ENCODE measurements at places on chromosomes 4 and X.

- H3K4me1 ChIP-seq, result no peaks in the 10 kb centered on the region
- no peaks in the 10 kb centered on the region for H3K27me3 ChIP-seq
- H3K36me3 ChIP-seq, result no peaks in the 10 kb centered on the region
- H3K4me3 ChIP-seq, result no peak overlapping the region
- H3K27ac ChIP-seq, result no peak overlapping the region
- no peak for DNase-seq
Measured at GRCh38 chrX:34880656-34881055, 61.9 kb upstream of the FAM47B start.

- H3K27ac ChIP-seq, result no peak overlapping the region
- no peak overlapping the region for H3K4me3 ChIP-seq
- no peak for DNase-seq
- H3K4me1 ChIP-seq, result peaks cover 9% of the 10 kb centered on the region
Measured at GRCh38 chr4:88527787-88528186, 4.2 kb upstream of the PYURF start.

- no peaks in the 10 kb centered on the region for H3K27me3 ChIP-seq
- H3K4me3 ChIP-seq, result no peak overlapping the region
- H3K36me3 ChIP-seq, result no peaks in the 10 kb centered on the region
- no peak for DNase-seq
- no peak overlapping the region for H3K27ac ChIP-seq
Measured at GRCh38 chrX:55006827-55007621, 6.9 kb downstream of the APEX2 start.

- H3K4me1 ChIP-seq, result no peaks in the 10 kb centered on the region
- no peaks in the 10 kb centered on the region for H3K27me3 ChIP-seq
- DNase-seq, result no peak
- no peak overlapping the region for H3K27ac ChIP-seq
- H3K36me3 ChIP-seq, result no peaks in the 10 kb centered on the region
- no peak overlapping the region for H3K4me3 ChIP-seq
Measured at GRCh38 chr4:149738156-149738555, 77.5 kb downstream of the IQCM start.

GRCh38 chrX:68865300-68865699 lies 36.5 kb downstream of the EFNB1 start:
- peaks cover 8% of the 10 kb centered on the region for H3K4me1 ChIP-seq
- H3K4me3 ChIP-seq, result no peak overlapping the region
- no peaks in the 10 kb centered on the region for H3K27me3 ChIP-seq
- DNase-seq, result no peak

DNA sequence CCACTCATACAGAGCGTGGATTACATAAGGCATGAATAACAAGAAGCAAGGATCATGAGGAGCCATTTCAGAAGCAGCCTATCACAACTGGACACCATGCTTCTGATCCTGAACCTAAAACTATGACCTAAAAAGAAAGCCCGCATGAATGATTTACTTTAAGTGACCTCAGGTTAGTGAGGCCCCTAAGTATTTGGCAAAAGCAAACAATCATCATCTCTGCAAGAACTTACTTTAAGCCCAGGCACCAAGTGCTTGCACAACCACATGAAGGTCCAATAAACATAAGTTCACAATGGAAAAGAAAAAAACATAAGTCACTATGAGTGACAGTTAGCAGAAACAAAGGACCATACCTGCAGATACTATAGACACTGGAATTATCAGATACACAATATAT lies 7.9 kb upstream of the MBTPS2 start:
- no peak overlapping the region for H3K27ac ChIP-seq
- no peaks in the 10 kb centered on the region for H3K4me1 ChIP-seq
- no peak for DNase-seq
- no peaks in the 10 kb centered on the region for H3K27me3 ChIP-seq

DNA sequence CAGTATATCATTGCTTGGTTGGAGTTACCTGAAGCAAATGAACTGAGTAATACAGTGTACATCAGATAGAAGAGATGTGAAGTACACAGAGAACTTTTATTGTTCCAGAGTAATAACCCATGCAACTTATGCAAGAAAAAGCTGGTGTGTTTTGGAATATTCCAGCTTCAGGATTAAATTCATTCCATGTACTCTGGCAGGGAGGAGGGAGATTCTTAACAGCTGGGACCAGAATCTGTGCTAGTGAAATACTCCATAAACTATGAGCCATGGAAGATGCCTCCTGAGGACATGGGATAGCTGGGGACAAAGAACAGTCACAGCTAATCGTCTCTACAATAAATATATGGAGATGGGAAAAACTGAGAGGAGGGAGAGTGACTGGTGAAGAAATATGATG lies 101.6 kb upstream of the OTUD4 start:
- no peaks in the 10 kb centered on the region for H3K27me3 ChIP-seq
- H3K4me1 ChIP-seq, result no peaks in the 10 kb centered on the region
- H3K4me3 ChIP-seq, result no peak overlapping the region
- no peaks in the 10 kb centered on the region for H3K36me3 ChIP-seq
- DNase-seq, result no peak

DNA sequence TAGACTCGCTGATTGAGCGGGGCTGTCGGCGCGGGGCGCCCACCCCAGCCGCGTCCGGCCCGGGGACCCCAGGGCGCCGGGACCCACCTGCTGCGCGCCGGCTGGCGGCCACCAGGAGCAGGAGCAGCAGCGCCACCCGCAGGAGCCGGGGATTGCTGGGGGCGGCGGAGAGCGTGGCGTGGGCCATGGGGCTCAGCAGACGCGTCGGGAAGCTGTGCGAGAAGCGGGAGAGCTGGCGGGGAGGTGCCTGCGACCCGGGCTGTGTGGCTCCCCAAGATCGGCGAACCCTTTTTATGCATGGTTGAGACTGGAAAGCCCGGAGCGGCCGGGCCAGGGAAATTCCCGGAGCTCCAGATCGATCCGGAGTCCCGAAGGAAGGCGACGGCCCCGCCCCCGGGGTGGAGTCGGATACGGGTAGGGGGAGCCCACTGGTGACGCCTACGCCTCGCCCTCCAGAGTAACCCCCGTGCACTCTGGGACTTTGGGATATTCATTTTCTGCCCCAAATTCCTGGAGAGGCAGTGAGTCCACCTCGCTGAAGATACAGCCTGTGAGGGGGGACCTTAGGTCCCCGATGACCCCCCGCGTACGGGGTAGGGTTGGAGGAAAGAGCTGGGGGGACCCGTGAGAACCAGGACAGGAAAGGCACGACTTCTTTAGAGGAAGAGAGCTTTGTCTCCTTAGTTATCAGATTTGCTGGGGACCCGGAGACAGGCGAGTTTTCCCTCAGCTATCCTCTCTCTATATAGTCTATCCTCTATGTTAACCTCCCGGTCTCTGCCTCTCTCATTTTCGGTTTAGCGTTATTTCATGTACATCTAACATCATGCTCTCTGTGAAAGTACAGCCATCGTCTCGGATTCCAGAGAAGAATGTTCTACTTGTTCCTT lies at the start of gene CXCL3:
TSS of gene CXCL3 (minus strand) at position 265 of the 890 bp plus-strand sequence. CDS start at position 187, 78 bp downstream.
- peaks cover 13% of the 10 kb centered on the region for H3K4me1 ChIP-seq
- H3K4me3 ChIP-seq, result peak within 1 kb of the TSS; percentile 86
- no peak within 1 kb of the TSS for H3K27ac ChIP-seq
- H3K36me3 ChIP-seq, result no peaks in the 10 kb centered on the region
- DNase-seq, result peak; percentile 84

- H3K27ac ChIP-seq, result no peak overlapping the region
- H3K27me3 ChIP-seq, result no peaks in the 10 kb centered on the region
- H3K36me3 ChIP-seq, result no peaks in the 10 kb centered on the region
- peaks cover 15% of the 10 kb centered on the region for H3K4me1 ChIP-seq
- DNase-seq, result no peak
Measured at GRCh38 chr4:101141230-101141629, 206.1 kb downstream of the PPP3CA start.

GRCh38 chr4:126986005-126986404 lies 646.8 kb upstream of the INTU start:
- H3K27me3 ChIP-seq, result no peaks in the 10 kb centered on the region
- no peak overlapping the region for H3K27ac ChIP-seq
- H3K4me3 ChIP-seq, result no peak overlapping the region
- no peaks in the 10 kb centered on the region for H3K4me1 ChIP-seq
- no peak for DNase-seq

DNA sequence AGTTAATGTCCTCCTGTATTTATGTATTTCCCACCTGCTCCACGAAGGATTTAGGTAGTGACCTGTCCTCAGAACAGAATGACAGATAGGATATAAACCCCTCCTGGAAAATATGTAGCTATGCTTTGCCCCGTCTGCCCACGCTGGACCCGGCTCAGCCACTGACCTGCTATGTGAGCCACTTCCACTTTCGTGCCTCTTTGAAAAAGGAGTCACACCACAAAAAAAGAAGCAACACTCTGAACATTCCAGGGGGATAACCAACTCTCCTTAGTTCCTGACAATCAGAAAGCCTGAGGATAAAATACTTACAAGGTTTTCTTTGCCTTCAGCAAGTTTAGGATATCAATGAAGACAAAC lies 11.1 kb downstream of the ACSL1 start:
- no peaks in the 10 kb centered on the region for H3K36me3 ChIP-seq
- H3K4me1 ChIP-seq, result no peaks in the 10 kb centered on the region
- DNase-seq, result no peak
- H3K27me3 ChIP-seq, result peaks cover 100% of the 10 kb centered on the region
- no peak overlapping the region for H3K4me3 ChIP-seq

DNA sequence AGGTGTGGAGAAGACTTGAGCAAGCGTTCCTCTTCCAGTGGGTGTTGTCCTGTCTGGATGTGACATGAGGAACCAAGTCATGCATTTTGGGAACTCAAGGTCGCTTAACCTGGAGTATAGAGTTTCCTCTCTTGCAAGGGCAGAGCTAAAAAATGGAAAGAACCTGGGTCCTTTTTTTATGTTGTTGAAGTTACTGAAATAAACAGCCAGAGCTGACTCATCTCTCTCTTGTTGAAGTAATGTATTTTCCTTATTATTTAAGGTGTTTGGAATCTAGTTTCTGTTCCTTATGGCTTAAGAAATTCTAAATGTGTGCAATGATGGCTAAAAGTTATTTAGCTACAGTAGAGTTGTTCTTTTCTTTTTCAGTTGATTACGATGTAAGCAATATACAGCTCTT lies 314.5 kb downstream of the CAMK2D start:
- peaks cover 15% of the 10 kb centered on the region for H3K4me1 ChIP-seq
- no peak for DNase-seq
- no peak overlapping the region for H3K27ac ChIP-seq
- no peak overlapping the region for H3K4me3 ChIP-seq
- no peaks in the 10 kb centered on the region for H3K27me3 ChIP-seq

DNA sequence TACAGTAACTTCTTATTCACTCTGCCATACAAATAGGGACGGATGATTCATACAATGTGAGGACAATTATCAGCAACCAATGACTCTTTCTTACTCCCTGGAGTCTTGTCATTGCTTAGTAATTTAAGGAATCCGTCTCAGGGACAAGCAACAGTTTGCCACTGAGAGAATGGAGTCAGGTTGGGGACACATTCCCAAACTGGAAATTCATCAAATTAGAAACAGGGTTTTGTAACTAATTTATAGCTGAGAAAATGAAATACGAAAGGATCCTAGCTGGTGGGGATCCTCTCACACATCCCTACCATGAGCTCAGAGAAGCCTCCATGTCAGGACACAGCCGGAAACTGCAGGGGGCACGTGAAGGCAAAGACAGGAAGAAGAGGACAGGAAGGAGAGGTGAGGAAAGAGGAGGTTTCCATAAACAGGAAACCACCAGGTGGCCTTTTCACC lies 50.4 kb upstream of the KDR start:
- H3K36me3 ChIP-seq, result no peaks in the 10 kb centered on the region
- H3K4me1 ChIP-seq, result peaks cover under 1% of the 10 kb centered on the region
- H3K4me3 ChIP-seq, result no peak overlapping the region
- H3K27me3 ChIP-seq, result no peaks in the 10 kb centered on the region

GRCh38 chr4:77074981-77075855 lies 571 bp downstream of the CCNI start:
- peak overlapping the region; percentile 88 for H3K4me3 ChIP-seq
- H3K36me3 ChIP-seq, result peaks cover 7% of the 10 kb centered on the region
- peak overlapping the region; percentile 100 for H3K27ac ChIP-seq
- H3K4me1 ChIP-seq, result peaks cover 36% of the 10 kb centered on the region

DNA sequence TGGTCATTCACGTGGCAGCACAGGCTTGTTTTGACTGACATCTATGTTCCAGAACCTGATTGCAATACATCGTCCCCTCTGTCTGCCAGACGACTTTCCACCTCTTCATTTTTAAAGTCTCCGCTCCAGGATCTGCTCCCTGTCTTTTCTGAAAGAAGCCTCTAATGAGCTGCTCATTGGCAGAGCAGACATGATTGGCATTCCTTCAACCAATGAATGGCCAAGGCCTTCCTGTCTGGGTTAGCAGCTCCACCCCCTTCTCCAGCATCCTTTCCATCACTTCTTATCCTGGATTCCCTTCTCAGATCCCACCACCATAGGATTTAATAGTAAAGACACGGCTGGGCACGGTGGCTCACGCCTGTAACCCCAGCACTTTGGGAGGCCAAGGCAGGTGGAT lies 202.7 kb upstream of the KLF3 start:
- H3K36me3 ChIP-seq, result no peaks in the 10 kb centered on the region
- H3K4me1 ChIP-seq, result peaks cover 11% of the 10 kb centered on the region
- no peak overlapping the region for H3K4me3 ChIP-seq

- no peaks in the 10 kb centered on the region for H3K27me3 ChIP-seq
- H3K36me3 ChIP-seq, result no peaks in the 10 kb centered on the region
- H3K27ac ChIP-seq, result no peak overlapping the region
- no peak for DNase-seq
Measured at GRCh38 chrX:15786915-15787314, 3.4 kb upstream of the ZRSR2 start.

GRCh38 chr4:26787461-26788340 lies 72.9 kb upstream of the STIM2 start:
- peaks cover 11% of the 10 kb centered on the region for H3K4me1 ChIP-seq
- H3K36me3 ChIP-seq, result no peaks in the 10 kb centered on the region
- H3K27ac ChIP-seq, result no peak overlapping the region
- DNase-seq, result peak; percentile 60
- H3K27me3 ChIP-seq, result no peaks in the 10 kb centered on the region

- no peak overlapping the region for H3K4me3 ChIP-seq
- no peaks in the 10 kb centered on the region for H3K27me3 ChIP-seq
- no peaks in the 10 kb centered on the region for H3K36me3 ChIP-seq
- DNase-seq, result no peak
Measured at GRCh38 chr4:157115613-157116335, 39.8 kb downstream of the GLRB start.

DNA sequence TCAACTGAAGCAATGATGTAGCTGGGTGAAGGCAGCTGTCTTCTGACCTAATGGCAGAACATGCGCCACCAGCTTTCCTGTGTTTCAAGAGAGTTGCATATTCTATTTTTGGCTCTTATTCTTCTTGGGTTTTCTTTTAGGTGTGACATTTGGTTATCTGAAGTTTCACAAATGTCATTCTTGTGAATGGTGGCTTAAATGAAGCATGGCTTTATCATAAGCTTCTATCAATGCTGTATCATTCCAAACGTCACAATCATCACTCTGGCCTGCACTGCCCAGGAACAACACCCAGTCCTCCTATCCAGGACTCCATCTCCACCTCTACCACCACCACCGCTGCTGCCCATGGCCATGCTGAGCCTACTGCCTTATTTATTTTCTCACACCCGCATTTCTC lies 69.7 kb upstream of the WWC2 start:
- DNase-seq, result no peak
- H3K4me3 ChIP-seq, result no peak overlapping the region
- no peaks in the 10 kb centered on the region for H3K36me3 ChIP-seq
- H3K4me1 ChIP-seq, result no peaks in the 10 kb centered on the region

DNA sequence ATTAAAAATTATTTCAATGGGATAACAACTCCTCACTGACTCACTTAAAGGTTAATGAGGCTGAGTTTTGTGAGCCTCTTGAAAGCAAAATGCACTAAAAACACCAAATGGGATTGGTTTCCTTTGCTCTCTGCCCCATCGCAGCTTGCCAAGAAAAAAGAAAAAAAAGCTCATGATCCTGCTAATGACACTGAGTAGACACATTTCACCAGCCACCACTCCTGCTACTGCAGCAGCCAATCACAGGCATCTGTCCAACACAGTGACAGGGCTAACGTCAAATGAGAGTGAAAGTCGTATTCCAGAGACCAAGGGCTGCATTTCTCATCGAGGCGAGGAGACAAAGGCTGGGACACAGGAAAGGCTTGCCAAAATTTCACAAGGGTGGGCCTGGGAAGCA lies 5.2 kb downstream of the APBB2 start:
- H3K27me3 ChIP-seq, result peaks cover 15% of the 10 kb centered on the region
- H3K4me1 ChIP-seq, result peaks cover 16% of the 10 kb centered on the region
- DNase-seq, result no peak

All from neural progenitor cell (in vitro differentiated cells).